Stimulated activated CD4-positive, alpha-beta T cell treated with anti-CD3 and anti-CD28 coated beads, Interleukin-15, amount 100 ng/mL, for 1 hour (primary cell): ENCODE measurements at places on chromosomes 3 and 15.

- DNase-seq, result no peak
Observed at GRCh38 chr3:145355206-145355605, 805.8 kb downstream of the PLOD2 start.

DNA sequence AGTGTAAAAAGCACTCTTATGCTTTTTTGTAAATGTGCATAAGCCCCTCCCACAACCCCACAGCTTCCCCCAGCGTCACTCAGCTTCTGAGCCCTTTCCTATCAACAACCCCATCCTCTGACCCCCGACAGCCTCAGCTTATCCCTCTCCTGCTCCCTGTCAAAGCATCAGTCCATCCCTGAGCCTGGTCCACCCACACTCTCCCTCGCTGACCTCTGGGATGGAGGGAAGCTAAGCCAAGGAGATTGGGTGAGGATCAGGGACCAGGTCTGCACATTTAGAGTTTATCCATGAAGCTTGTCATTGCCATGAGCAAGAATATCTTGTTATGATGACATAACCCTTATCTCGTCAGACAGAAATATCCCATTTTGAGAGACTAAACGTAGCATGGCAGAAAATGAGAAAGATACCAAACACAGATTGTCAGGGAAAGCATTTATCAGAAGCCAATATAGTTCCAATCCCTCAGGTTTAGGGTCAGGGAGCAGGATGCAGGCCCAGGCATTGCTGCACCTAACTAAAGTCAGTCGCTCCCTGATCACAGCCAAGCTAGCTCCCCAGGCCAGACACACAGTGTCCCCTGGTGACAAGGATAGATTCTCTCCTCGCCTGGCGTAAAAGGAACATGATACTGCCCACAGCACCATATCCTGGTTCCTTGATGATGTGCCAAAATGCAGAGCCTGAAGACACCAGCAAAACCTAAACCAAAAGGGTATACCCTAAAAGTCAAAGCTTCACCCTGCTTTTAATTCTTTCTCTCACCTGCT is 66.9 kb downstream of the DCLK3 start:
- no peak for DNase-seq

DNA sequence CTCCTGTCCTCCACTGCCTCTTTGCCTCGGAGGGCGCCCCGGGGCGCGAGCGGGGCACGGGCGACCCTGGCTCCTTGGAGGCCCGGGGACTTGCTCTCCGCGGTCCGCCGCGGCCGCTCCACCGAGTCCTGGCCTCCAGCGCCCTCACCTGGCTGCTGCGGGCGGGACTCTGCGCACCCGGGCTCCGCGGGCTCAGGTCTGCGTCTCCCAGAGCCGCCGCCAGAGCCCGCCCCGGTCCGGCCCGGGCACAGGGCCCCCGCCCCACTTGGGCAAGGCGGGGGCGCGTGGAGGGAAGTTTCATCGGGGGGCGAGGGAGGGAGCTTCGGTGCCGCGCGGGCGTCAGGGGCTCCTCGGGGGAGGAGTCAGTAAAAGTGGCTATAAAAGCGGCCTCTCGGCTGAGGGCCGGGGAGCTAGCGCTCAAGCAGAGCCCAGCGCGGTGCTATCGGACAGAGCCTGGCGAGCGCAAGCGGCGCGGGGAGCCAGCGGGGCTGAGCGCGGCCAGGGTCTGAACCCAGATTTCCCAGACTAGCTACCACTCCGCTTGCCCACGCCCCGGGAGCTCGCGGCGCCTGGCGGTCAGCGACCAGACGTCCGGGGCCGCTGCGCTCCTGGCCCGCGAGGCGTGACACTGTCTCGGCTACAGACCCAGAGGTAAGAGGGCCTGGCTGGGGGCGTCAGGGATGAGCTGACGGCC is at the start of gene CEMIP:
TSS of gene CEMIP (plus strand) at position 407 of the 694 bp plus-strand sequence. CDS start 94,510 bp downstream, outside the sequence.
- DNase-seq, result peak; percentile 32

GRCh38 chr3:12060139-12060845 is 56.1 kb downstream of the SYN2 start:
- no peak for DNase-seq

DNA sequence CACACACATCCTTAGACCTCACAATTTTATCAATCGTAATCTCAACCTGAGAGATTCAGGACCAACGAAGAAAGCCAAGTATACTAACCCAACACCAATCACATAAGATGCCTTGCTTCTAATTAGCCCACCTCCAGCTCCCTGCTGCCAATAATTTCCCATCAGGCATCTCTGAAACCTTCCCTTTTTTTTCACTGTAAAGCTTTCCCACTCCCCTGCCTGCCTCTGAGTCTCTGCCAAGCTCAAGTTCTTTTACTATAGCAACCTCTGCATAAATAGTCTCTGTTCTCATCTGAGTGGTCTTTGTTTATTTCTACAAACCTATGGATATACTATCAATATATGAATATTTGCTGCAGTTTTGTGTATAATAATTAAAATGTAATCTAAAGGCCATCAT is 86.5 kb downstream of the PIK3CB start:
- no peak for DNase-seq

DNA sequence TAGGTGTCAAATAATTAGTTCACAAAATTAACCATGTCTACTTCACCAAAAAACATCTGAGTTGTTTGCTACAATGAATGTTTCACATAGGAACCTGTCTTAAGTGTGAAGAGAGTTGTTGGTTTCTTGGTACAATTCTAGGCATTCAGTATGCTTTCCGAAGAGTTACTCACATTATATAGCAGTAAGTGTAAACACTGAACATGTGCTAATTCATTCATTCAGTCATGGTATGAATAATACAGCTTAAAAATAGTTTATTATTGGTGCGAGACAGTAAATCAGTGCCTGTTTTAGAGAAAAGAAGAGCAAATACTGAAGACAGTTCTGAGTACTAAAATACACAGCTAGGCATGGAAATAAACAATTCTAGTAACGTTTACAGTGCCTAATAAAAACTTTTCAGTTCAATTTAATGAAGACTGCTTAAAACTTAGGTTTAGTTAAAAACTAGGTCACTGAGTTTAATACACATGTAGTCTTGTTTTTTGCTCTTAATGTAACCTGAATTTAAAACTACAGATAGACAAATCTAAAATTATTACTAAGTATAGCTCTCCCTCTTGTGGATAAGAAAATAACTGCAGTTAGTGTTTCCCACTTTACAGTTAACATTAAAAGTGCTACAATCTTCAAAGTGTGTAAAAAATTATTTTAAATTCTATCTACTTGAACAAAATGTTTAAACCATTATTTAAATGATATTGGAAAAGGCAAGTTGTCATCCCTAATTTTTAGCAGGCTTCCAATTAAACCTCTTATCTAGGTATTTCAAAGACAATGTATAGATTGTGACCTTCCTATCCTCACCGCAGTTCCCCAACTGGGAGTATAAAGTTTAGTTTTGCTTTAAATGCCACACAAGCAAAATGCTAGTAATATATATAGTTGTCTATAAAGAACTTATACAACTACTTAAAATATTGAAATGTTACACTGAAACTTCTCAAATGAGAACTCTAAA is 20.1 kb upstream of the ZCWPW2 start:
- no peak for DNase-seq

GRCh38 chr15:89704411-89704810 is 13.8 kb downstream of the WDR93 start:
- no peak for DNase-seq

DNA sequence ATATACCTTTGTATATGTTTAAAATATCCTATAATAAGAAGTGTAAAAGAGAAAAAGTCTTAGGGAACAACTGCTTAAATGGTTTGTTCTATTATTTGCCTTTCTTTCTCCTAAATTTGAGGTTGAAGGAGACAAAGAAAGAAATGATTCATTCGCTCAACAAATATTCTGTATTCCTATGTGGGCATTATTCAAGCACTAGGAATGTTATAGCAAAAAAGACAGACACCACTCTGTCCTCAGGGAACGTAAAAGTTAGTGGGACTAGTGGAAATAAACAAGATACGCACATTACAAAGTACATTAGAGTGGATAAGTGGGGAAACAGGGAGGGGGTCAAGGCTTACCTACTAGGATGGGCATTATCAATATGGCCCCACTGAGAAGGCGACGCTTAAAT is 332.2 kb downstream of the LPP start:
- DNase-seq, result no peak

- no peak for DNase-seq
Observed at GRCh38 chr15:51377038-51377786, 35.8 kb downstream of the GLDN start.

DNA sequence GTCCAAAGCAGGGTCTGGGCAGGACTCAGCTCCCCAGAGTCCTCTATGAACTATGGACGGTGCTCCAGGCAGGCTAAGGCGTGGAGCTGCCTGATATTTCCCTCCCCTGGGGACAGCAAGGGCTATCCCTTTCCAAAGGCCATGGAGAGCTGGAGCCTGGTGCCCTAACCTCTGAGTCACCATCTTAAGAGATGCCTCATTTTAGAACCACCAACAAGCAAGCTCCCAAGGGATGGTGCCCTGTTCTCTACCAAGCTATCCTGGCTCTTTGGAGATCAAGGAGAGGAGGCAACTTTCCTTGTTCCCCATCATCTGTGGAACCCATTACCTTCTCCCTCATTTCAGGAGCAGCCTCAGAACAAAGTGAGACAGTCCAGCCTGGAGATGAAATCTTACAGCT is 15.7 kb downstream of the STARD5 start:
- no peak for DNase-seq

GRCh38 chr15:29600262-29600661 is 222.0 kb downstream of the TJP1 start:
- DNase-seq, result no peak

GRCh38 chr3:39407259-39407629 is 724 bp downstream of the RPSA start:
- no peak for DNase-seq

- no peak for DNase-seq
Observed at GRCh38 chr3:53581671-53582070, 87.3 kb downstream of the CACNA1D start.

DNA sequence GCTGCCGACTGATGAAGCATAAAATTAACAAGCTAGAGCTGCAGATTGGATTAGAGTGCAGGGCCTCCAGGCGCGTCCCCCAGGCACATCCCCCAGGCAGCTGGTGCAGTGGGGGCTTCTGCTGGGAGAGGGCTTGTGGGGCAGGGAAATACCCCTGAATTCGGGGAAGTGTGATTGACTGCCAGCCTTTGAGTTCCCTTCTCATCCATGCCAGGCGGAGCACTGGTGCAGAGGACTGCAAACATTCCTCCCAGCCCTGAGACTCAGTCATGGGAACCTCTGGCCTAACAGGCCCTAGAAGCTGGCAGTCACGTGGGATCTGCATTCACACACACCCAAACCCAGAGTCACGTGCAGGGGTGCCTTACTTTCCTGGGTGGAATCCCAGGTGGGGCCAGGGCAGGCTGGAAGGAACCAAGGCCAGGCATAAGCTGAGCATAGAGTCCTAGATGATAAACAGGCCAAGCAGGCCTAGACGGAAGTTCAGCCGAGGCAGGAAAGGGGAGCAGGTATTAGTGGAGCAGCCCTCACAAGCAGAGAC is 46.2 kb upstream of the SEC22A start:
- DNase-seq, result no peak

DNA sequence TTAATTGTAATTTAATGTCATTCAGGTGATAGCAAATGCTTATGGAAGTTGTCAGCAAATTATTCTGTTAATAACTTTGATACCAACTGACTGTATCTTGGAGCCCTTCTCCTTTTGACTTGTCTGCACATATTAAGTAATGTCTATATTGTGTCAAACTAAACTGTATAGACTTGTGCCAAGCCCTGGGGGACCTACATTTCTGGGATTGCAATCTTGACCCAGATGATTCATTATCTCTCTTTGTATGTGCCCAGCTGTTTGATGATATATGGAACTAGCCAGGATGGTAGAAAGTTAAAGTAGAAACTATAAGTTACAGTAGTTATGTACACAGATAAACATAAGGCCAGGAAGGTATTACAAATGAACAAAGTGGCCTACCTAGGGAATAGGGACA is 402.8 kb upstream of the RARB start:
- DNase-seq, result no peak

GRCh38 chr3:31039145-31039544 is 144.7 kb upstream of the GADL1 start:
- no peak for DNase-seq

DNA sequence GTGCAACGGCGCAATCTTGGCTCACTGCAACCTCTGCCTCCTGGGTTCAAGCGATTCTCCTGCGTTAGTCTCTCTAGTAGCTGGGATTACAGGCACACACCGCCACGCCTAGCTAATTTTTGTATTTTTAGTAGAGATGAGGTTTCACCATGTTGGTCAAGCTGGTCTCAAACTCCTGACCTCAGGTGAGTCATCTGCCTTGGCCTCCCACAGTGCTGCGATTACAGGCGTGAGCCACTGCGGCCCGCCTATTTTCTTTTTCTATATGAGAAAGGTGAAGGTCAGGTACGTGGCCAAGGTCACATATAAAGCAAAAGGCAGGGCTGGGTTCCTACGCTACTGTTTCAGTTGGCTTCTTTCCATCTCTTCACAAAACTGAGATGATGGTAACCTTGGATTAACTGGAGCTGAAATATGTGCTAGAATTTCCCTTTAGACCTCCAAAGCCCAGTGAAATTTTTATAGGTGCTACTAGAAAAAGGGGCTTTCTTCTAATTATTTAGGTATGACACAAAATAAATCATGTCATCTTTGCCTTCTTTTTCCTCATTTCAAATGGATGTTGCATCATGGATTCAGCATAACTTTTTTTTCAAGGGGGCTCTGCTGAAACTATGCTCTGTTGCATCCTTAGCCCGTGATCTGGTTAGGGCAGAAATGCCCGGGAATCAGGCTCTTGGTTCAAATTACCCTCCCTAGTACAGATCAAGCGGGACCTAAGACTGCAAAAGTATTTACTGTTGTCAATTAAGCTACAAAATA is 68.5 kb downstream of the MYO1E start:
- no peak for DNase-seq

GRCh38 chr3:179083977-179084376 is 12.4 kb upstream of the ZMAT3 start:
- no peak for DNase-seq

GRCh38 chr3:179021119-179021903 is 50.3 kb downstream of the ZMAT3 start:
- no peak for DNase-seq

GRCh38 chr3:158532099-158532734 is 38.8 kb upstream of the MLF1 start:
- DNase-seq, result no peak

DNA sequence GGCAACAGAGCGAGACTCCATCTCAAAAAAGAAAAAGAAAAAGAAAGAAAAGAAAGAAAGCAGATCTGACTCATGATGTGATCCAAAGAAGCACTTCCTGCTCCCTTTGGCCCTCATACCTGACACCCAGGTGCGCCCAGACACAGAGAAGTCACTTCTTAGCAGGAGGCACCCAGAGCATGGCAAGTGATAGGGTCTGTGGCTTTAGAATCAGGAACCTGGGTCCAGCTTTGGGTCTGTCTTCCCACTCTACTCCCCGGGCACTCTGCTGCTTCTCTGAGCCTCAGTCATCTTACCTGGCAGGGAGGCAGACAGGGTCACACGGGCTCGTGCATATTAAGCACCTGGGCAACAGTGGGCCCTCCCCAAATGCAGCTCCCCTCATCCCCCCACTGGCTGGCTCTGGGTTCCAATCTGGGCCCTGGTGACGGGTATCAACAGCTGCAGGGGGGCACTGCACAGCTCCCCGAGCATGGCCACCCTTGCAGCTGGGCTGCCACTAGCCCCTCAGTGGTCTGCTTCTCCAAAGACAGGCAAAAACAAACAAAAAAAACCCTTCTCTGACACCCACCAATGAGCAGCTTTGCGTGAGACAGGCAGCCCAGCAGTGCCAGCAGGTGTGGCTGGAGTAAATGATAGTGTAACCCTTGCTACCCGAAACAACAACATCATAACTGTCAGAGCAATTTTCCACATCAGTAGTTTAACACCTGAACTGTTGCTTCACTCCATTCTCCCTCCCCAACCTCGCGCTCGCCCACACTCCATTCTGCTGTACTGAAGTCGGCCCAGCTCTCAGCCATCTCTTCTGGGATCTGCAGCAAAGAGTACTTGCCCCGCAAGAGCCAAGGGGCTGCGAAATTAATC is 99.8 kb downstream of the MEGF11 start:
- no peak for DNase-seq
